ENCODE measurements at places on chromosomes 5 and 9. TPM values are rescaled to one million over a fixed set of nuclear protein-coding genes. Genes with fewer than 3 reads are reported as not detected.

The ARHGEF37 gene
- 0.27 TPM for total RNA-seq

GRCh38 chr9:20022410-20022809 lies 233.6 kb upstream of the SLC24A2 start:
- DNase-seq, result no peak

The COL5A1 gene
- total RNA-seq, result 10.5 TPM

The ADRA1B gene
- total RNA-seq, result not detected

DNA sequence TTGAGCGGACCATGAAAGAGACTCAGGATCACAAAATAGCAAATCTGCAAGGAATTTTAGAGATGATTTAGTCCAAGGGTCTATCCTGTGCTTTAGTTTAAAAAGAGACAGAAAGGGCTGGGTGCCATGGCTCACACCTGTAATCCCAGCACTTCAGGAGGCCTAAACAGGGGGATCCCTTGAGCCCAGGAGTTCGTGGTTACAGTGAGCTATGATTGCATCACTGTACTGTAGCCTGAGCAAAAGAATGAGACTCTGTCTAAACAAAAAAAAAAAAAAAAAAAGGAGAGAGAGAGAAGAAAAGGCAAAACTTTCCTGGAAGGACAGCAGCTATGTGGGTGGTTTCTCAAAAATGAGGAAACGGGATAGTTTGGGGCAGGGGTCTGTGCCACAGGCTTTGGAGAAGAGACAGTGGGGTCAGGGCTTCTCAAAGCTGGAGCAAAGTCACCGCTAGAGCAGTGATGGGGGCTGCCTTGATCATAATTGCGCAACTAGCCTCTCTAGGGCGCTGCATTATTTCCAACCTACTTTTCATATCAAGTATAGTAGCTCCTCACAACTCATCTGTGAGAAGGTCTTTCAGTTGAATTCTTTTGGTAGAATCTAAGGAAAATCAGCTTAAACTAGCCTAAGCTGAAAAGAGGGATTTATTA lies 8.5 kb upstream of the ANKH start:
- no peak for DNase-seq

DNA sequence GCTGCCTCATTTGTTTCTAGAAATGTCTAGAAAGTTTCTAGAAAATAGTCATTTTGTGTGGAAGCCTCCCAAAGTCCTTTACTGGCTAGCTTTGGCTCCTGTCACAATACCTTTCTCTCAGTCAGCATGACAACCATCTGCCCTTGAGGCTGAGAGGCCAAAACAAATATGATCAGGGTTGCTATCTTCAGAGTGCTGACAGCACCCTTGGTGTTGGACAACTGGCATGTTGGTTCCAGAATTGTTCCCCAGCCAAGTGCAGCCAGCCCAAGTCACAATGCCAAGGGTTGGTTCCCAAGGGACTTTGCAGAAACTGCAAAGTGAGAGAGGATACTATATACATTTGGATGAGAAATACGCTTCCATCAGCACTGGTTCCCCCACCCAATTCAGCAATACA lies 140.9 kb upstream of the GAS1 start:
- DNase-seq, result no peak

The ACSL6 gene
- total RNA-seq, result 0.27 TPM

DNA sequence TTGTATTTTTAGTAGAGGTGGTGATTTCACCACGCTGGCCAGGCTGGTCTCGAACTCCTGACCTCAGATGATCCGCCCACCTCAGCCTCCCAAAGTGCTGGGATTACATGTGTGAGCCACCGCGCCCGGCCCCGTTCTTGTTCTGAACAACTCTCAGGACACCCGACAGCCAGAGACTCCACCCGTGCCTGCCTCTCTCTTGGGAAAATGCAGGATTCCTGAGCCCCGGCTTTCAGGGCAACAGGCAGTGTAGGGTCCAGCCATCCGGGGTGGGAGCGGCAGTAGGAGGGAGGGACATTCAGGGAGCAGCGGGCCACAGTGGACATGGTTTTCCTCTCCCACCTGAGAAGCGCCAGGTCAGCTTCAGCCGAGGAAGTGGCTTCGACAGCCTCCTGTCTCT lies 34.4 kb downstream of the NCS1 start:
- DNase-seq, result no peak
